ENCODE measurements at places on chromosomes 3 and 15. TPM values are rescaled to one million over a fixed set of nuclear protein-coding genes. Genes with fewer than 3 reads are reported as not detected.

Gene CRYGS
- 0.57 TPM for total RNA-seq

Gene GRK7
- total RNA-seq: not detected

Gene OR5H6
- not detected for total RNA-seq

Gene LDHAL6B
- not detected for total RNA-seq

Gene IGDCC3
- total RNA-seq: not detected

Gene GOLGA8B
- 17.1 TPM for total RNA-seq

Gene PLA2G4E
- total RNA-seq: not detected

Gene ALDH1A2
- total RNA-seq: 0.16 TPM

Data from A549 treated with DMSO at 1 μM for 4 hours (cell line).